Stimulated activated CD8-positive, alpha-beta memory T cell treated with anti-CD3 and anti-CD28 coated beads, Interleukin-4, amount 100 ng/mL, for 4 hours (primary cell): ENCODE measurements at places on chromosomes 11 and 22.

DNA sequence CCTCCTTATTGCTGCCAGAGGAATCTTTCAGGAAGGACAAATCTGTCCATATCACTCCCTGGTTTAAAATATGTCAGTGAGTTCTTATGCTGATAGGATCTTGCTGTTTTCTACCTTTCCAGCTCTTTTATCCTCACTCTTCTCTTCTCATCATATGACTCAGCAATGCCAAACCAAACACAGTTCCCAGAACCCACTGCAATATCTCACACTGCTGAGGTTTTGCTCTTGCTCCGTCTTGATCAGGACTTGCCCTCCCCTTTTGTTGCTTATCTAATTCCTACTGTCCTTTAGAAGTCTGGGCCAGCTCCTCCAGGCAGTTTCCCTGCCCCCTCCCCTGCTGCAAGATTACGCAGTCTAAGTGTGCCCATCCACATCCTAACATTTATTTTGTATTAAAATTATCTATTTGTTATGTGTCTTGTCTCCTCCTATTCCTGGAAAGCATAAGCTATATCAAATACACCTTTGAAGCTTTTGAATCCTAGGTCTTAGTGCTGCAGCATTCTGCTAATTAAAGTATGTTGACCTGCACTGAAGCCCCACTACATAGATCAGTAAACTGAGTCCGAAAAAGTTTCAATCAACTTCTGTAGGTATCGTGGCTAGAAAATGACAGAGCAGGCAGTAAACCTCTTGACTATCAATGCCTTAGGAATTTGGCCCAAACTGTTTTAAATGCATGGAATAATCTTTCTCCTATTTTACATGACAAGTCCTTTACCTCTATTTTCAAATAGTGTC, 119.2 kb upstream of the C11orf87 start:
- DNase-seq, result no peak

DNA sequence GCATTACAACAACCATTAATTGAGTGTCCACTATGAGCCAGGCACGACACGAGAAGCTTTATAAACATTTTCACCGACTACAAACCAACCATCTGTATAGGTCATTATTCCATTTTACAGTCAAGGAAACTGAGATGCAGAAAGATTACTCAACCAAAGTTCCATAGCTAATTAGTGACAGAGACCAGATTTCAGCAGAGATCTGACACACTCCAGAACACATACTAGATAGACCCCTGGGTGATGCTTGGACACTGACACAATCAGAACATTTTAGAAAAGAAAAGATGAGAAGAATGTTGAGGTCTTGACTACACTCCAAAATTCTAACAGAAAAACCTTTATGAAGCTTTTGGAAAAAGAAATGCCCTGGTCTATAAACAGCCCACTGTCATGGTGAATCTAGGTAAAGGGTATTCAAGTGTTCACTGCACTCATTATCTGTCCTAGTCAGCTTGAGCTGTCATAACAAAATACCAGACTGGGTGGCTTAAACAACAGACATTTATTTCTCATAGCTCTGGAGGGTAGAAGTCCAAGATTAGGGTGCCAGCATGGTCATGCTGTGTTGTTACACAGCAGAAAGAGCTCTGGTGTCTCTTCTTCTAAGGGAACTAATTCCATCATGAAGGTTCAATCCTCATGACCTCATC, 89.0 kb downstream of the RELT start:
- no peak for DNase-seq

GRCh38 chr11:75147191-75147874, 3.6 kb upstream of the SLCO2B1 start:
- no peak for DNase-seq

GRCh38 chr11:12827929-12828812, 153.9 kb downstream of the TEAD1 start:
- DNase-seq, result no peak

DNA sequence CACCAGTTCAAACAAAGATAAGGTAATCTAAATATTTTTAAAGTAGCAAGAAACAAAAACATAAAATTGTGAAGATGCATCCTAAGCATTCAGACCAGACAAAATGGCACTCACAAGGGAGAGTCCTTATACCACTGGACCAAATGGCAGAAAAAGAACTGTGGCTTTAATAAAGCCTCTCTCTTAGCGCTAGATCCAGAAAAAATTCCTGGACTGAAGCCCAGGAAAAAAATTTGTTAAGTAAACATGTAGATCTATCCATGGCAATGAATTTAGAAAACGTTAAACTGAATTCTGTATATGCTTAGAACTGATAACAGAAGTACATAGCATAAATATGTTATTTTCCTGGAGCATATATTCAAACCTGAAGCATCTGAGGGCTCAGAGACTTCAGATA, 11.8 kb upstream of the CD59 start:
- no peak for DNase-seq

DNA sequence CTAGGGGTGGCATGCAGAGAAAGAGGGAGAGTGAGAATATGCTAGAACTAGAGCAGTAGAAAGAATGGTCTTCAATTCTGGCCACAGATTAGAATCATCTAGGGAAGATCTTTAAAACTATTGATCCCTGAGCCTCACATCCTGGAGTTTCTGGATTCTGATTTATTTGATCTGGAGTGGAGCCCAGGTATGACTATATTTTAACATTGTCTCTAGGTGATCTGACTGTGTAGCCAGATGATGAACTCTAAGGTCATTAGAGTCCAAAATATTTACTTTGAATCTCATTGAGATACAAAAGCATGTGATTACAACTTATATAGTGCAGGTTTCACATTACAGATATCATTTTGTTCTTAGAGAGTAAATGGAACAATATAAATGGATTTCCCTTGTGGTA, 79.7 kb downstream of the FDX1 start:
- DNase-seq, result no peak

GRCh38 chr11:33323421-33323820, 66.2 kb downstream of the HIPK3 start:
- no peak for DNase-seq

DNA sequence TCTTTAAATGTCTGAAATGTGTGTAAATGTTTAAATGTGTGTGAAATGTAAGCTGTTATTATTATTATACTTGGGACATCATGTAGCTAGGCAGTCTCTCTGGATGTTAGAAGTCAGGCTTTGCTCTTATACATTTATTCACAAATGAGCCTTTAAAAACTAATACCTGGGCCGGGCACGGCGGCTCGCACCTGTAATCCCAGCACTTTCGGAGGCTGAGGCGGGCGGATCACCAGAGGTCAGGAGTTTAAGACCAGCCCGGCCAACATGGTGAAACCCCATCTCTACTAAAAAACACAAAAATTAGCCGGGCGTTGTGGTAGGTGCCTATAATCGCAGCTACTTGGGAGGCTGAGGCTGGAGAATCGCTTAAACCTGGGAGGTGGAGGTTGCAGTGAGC, 21.7 kb upstream of the CTTN start:
- no peak for DNase-seq
